Iris pigment epithelial cell (primary cell): ENCODE measurements at places on chromosomes 7 and 10.
A peak's percentile ranks its signal among the peaks of the same experiment; 100 is the strongest.

GRCh38 chr10:61084493-61084892 lies 140.5 kb upstream of the RHOBTB1 start:
- no peak for DNase-seq

DNA sequence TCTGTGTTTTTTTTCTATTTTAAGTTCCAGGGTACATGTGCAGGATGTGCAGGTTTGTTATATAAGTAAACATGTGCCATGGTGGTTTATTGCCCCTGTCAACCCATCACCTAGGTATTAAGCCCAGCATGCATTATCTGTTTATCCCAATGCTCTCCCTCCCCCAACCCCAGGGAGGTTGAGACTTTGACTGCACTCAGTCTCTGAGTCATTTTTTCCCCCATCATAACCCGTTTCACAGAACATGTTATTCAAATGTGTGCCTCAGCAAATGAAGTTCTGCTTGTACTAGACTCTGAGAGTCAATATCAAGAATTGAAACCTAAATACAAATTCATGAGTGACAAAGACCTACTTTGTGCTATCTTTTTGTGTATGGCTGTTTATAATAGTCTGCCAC lies 70.0 kb upstream of the CYP26C1 start:
- DNase-seq, result peak; percentile 85

DNA sequence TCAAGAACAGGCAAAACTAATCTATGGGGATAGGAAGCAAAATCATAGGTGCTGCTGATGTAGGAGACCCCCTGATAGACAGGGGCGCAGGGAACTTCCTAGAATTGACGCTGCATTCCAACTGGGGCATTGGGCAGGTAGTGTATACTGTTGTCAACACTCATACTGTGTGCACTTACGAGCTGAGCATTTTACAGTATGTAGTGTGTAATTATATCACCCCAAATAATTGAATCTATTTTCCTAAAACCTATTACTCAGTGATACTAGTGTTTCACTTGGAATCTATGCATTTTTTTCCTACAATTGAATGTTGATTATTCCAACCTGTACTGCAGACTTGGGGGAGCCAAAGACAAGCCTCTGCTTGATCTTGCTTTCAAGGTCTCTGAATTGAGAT lies 207.0 kb upstream of the PRKCQ start:
- DNase-seq, result no peak

DNA sequence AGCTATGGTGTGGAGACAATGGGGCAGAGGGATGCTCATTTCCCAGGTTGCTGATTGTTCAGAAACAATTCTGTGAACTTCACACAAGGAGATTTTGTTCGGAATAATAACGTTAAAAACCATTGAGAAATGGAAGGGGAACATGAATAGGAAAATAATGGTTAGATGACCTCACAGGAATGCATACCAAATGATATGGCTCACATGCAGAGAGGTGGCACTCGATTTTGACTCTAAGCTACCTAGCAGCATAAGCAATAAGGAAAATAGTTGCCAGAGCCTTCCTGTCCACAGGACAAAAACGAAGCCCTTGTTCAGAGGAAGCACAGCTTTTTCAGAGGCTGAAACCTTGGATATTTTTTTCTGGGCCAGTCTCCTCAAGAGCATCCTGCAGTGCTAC lies 293.1 kb downstream of the ZEB1 start:
- DNase-seq, result no peak

DNA sequence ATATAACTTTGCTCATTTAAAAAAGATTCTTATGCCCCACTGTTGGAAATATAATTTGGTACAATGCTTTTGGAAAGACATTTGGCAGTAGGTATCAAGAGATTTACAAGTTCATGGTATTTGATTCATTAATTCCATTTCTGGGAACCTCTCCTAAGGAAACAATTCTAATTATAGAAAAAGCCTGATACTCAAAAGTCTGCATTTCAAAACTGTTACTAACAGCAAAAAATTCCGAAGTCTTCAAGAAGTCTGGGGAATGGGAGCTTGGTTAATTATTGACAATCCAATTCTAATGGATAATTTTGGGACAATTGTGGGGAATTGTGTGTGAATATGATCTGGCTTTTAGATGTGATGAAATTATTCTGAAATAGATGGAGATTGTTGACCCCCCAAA lies 59.6 kb downstream of the HDAC9 start:
- DNase-seq, result no peak

DNA sequence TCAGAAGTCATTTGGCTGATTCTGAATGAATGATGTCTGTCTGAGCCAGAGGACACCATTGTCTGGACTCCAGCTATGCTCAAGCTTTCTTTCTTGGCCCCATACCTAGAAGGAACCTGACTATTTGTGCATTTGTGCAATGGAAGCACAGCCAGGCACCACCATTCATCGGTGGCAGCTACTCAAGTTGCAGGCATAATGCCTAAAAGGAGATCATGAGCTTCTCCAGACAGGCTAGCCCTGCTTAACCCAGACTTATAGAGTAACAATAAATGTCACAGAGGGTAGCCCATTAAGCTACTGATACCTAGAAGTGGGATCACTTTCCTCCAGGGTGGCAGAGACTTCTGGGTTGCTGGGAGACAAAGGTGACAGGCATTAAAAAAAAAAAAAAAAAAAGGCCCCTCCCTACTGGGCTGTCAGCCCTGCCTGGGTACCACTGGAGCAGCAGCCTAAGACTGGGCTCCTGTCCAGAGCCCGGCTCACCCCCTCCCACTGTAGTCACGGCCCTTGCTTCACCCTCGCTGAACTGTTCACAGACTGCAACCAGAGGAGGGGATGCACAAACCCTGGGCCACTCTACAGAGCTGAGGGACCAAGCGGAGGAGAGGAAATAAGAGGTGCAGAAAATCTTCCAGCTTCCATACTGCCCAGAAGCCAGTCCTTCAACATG lies 75.4 kb upstream of the ATP6V0A4 start:
- no peak for DNase-seq

- peak; percentile 17 for DNase-seq
Observed at GRCh38 chr7:121570365-121570764, 174.3 kb upstream of the FAM3C start.

DNA sequence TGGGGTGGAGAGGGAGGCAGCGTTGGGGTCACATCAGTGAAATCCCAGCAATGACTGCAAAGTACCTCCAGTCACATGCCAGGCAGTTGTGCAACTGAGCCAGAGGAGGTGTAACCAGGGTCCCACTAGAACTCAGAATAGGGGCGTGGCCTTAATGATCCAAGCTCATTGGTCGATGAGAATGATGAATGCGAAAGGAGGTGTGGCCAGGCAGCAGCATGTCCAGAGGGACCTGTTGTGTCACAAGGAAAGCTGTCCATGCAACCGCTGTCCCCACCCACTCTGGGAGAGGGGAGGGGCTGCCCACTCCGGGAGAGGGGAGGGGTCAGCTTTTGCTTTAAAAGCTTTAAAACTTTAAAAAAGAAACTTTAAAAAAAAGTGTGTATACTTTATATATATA lies 25.3 kb upstream of the MTPAP start:
- DNase-seq, result no peak

DNA sequence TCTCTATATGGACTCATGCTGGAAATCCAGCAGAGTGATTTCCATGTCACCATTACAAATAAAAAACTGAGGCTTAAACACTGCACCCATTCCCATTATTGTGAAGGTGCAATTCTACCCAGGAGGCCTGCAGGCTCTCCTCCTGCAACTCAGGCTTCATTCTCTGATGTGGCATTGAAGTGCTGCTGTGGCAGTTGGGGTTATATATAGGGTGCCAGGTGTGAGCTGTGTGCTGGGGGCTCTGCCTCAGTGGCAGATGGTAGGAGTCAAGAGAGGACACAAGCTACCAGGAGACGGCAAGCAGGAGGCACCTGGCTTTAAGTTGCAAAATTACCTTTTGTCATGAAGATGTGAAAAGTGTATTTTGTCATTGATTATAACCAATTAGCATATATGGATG lies 21.3 kb downstream of the ZNF107 start:
- DNase-seq, result no peak

GRCh38 chr10:59346321-59346720 lies 16.0 kb downstream of the FAM13C start:
- DNase-seq, result peak; percentile 4

- peak; percentile 95 for DNase-seq
Observed at GRCh38 chr7:120733143-120733542, 124.8 kb downstream of the TSPAN12 start.

GRCh38 chr10:122835908-122836307 lies 9.7 kb downstream of the CUZD1 start:
- DNase-seq, result no peak

- DNase-seq, result peak; percentile 18
Observed at GRCh38 chr7:151167197-151167961, at the start of gene GBX1. GBX1 (minus strand) TSS chr7:151167694; CDS start chr7:151167548, 146 bp downstream.

DNA sequence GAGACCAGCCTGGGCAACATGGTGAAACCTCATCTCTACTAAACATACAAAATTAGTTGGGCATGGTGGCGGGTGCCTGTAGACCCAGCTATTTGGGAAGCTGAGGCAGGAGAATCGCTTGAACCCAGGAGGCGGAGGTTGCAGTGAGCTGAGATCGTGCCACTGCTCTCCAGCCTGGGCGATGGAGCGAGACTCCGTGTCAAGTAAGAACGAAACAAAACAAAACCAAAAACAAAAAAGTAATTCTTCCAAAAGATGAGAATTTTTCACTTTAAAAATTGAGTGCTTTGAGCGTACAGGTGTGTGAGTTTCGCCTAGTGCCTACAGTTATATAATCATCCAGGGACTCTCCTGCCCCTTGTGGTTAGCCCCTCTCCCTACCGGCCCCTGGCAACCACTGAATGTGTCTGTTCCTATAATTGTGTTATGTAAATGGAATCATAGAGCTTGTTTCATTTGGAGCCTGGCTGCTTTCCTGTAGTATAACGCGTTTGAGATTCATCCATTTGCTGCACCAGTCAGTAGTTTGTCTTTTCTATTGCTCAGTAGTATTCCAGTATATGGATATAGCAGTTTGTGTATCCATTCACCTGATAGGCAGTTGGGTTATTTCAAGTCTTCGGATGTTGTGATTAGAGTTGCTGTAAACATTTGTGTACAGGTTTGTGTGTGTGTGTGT lies 80.0 kb downstream of the RBM33 start:
- DNase-seq, result no peak

- no peak for DNase-seq
Observed at GRCh38 chr10:61841338-61841875, 60.1 kb upstream of the ARID5B start.

- no peak for DNase-seq
Observed at GRCh38 chr10:111986079-111986478, 197.5 kb downstream of the GPAM start.

- no peak for DNase-seq
Observed at GRCh38 chr10:123136806-123137642, 1.3 kb downstream of the HMX3 start.

GRCh38 chr7:22302951-22303423 lies 54.0 kb downstream of the RAPGEF5 start:
- DNase-seq, result no peak

DNA sequence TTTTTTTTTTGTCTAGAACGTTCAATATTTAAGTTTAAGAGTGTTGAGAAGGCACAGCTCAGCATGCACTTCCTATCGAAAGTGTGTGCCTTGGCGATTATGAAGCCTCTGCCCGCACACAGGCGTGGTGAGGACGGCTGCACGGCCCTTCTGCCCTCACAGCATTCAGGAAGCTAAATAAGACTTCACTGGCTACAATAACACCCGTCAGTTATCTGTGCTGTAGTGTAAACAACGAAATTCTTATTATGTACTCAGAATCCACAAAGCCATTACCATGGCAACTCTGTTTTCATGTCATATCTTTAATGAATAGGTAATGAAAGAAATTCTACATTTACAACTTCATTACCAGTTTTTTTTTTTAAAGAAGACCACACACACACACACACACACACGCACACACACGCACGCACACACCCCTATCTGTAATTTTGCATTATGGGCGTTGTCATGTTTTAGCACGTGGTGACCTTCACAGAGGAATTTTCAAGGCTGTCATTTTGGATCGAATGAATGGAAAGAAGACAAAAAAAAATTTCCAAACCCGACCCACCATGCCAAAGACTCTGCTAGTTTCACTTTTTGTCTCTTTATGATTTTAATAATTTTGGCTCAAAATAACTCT lies 254.8 kb upstream of the CTBP2 start:
- peak; percentile 60 for DNase-seq

GRCh38 chr10:7484456-7485243 lies 73.8 kb upstream of the SFMBT2 start:
- DNase-seq, result no peak

GRCh38 chr10:31912289-31912688 lies 16.3 kb downstream of the ARHGAP12 start:
- peak; percentile 59 for DNase-seq

DNA sequence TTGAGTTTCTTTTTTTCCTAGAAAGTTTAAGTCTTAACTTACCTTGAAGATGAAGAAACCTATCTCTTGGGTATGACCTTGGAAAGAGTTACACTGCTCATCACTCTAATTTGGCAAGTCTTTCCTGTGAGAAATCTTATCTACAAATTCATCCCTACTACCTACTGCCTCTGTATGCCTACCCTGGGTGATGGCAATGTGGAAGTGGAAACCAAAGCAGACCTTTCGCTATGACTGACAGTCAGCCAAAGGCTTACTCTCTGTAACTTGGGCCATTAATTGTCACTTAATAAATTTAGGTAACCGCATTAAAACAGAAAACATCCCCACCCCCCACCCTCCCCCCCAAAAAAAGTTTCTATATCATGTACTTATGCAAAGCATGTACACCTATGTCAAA lies 103.9 kb downstream of the CNOT4 start:
- no peak for DNase-seq

GRCh38 chr7:20395104-20395503 lies 64.4 kb downstream of the ITGB8 start:
- DNase-seq, result no peak

GRCh38 chr10:52951824-52952223 lies 179.2 kb upstream of the MBL2 start:
- peak; percentile 1 for DNase-seq

DNA sequence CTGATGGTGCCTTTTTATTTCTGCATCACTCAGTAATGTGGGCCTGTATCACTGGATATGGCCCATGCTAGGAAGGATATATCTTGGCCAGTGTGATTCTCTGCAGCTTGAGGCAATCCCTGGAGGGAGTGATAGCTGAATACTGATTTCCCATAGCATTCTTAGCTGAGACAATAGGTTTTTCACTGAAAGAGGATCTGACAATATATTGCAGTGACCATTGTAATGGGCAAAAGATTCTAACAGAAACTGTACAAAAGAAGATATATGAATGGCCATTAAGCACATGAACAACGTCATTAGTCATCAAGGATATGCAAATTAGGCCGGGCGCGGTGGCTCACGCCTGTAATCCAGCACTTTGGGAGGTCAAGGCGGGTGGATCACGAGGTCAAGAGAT lies 117.8 kb downstream of the KAT6B start:
- no peak for DNase-seq

- no peak for DNase-seq
Observed at GRCh38 chr7:117129521-117129955, 176.2 kb downstream of the ST7 start.

- DNase-seq, result no peak
Observed at GRCh38 chr7:66507764-66508296, 120.9 kb upstream of the KCTD7 start.

DNA sequence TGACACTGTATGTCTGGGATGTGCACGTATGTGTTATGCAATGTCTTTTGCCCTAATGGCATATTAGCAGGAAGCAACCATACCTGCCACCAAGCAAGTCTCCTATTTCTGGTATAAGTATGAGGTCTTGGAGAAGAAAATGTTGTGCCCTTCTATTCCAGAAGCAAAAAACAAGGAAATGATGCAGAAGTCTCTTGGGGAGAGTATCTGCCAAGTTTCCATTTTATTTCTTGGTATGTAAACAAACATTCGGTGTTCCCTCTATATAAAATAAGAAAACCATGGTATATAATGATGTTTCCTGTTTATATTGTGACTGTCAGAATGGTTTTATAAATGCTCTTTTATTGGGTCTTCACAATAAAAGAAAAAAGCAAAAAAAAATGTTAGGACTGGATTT lies 19.3 kb upstream of the MYO3A start:
- DNase-seq, result no peak
